ENCODE measurements at places on chromosomes 7 and 10. TPM values are rescaled to one million over a fixed set of nuclear protein-coding genes. Genes with fewer than 3 reads are reported as not detected.

Gene TEX36
- polyA plus RNA-seq = not detected

Gene SORBS1
- polyA plus RNA-seq = 21.1 TPM

DNA sequence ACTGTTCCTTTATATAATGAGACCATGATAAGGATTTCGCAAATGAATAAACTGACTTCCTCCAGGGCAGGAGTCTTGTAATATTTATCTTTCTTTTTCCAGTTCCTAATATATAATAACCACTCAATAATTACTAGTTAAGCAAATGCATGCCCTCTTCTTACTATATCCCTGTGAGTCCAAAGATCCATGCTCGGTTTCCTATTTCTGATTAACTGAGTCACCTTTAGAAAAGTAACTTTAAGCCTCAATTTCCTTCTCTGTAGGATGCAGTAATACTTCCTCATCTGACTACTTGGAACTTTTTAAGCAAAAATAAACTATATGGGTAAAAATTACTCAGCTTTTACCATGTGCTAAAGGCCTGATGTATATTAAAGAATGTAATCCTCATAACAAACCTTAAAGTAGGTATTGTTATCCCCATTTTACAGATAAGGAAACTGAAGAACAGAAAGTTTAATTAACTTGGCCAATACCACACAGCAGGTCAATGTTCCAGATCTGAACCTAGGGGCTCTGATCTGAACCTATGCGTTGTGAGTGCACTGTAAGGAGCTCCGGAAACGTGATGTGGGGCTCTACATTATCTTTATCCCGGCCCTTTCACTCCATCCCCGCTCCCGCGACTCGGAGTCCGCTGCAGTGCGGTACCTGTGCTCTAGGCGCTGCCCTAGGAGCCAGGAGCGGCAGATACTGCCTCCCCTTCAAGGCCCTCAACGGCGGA lies 458 bp downstream of the COX15 start:
- DNase-seq = no peak

Gene SEMA3E
- 0.31 TPM for polyA plus RNA-seq

DNA sequence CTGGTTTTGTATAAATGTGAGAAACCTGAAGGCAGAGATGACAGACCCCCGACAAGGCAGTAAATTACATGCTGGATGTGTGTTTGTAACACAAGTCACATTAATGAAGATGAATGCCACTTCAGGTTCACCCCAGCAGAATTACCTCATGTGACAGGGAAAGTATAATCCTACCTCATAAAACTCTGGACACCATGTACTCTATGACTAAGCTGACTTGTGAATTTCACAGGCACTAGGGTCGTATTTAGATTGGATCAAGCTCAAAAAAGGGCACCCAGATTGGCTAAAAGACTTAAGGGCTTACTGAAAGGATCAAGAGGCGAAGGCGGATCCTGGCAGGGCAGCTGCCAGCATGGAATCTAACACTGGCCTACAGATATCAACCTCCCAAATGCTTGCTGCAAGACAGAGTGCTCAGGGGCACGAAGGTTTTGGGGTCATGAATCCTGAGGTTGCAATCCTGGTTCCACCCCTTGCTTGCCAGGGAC lies 161.4 kb downstream of the PIP4K2A start:
- DNase-seq = no peak

Gene SAMD9
- polyA plus RNA-seq = 0.14 TPM

Gene AZGP1
- 21.4 TPM for polyA plus RNA-seq

Gene RTKN2
- 1.6 TPM for polyA plus RNA-seq

DNA sequence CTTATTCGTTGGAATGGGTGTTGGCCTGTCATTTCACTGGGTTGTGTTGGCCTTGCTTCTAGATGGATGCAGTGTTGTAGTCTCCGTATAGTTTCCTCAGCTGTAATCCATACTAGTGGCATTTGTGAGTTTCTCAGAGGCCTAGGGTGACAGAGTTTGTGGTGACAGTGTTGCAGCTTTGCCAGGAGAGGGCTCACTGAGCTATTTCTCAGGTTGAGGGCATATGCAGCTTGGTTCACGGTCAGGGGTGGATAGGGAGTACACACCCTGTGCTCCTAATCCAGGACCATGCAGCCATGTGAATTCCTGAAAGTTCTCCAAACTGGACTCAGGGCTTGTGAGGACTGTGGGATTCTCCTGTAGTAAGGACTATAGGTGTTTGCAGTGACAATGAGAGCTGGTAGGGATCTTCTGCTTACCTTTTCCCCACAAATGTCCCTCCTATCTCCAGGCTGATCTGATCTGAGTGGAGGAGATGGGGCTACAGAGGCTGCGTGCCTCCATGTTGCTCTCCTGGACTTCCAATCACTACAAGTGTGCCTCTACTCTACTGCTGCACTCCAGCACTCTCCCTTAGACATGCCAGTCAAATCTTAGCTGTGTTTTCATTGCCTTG lies 229.0 kb downstream of the STK31 start:
- peak; percentile 67 for DNase-seq

DNA sequence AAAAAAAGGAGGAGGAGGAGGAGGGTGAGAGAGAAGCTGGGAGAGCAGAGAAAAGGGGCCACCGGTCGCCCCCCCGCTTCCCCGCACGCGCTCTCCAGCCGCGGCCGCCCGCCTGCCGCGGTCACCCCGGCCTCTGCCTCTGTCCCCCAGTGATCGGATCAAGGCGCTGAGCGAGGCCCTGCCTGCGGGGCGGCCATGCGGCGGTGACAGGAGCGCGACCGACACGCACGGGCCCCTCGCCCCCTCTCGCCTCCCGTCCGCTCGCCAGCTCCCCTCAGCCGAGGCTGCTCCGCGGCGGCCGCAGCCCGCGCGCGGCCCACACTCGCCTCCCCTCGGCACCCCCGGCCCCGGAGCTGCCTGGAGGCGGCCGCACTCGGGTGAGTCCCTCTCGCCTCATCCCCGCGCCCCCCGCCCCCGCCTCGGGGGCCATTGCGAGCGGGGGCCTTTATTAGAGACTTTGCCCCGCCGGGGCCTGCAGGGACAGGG lies at the start of gene GTF2I:
TSS of gene GTF2I (plus strand) at position 27 of the 486 bp plus-strand sequence. CDS start 31,411 bp downstream, outside the sequence.
- no peak for DNase-seq

DNA sequence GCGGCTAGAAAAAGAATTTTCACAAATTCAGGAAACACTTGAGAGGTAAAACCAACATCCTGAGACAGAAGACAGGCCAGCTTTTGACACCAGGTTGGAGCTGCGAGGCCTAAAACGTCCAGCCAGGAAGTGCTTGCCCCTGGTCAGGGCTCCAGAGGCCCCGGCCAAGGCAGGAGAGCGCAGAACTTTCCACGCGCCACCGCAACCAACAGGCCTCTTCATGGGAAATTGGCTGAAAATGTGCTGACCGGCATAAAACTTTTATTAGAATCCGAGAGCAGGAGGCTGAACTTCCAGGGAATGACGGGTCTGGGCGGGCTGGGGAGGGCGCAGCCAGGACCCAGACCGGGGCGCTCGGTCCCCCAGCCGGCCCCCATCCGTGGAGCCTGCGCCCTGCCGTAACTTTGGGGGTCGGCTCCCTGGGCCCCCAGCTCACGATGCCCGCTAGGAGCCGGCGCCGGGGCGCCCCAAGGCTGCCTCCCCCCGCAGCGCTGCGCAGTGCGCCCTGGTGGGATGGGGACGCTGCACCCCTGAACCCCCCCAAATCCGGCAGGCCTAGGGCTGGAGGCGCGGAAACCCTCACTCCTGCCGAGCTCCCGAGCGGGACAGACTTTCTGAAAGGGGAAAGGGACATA lies 414.0 kb upstream of the MKI67 start:
- DNase-seq = no peak

DNA sequence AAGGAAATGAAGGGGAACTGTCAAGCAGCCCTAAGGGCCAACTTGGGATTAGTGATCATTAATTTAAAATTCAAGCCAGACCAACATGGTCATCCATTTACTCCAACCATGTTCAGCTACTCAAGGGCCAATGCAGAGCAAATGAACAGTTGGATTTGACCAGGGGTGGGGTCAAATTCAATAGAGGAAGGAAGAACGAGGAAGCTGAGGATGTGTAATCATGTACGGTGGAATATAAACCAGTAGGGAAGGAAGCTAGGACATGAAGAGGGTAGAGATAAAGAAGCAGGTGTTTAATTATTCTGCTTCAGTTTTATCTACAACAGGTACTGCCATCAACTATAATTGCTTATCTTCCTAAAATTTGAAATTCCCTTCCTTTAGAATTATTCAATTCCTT lies 81.6 kb downstream of the HIBADH start:
- no peak for DNase-seq

DNA sequence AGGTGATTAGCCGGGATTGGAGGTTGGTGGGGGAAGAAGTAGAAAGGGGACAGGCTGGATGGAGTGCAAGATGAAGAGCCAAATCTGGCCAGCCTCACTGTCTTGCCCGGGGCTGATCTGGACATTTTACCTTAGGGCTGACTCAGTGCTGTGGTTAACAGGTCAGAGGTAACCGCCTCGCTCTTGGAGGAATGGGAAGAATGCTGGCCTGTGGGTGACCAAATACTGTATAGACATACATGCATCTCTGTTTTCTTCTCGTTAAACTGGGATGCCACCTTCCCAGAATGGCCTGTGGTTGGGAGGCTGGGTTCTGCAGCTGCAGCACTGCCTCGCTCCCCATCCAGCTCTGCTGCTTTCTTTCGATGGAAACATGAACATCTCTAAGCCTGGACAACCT lies 120.0 kb downstream of the SEC23IP start:
- DNase-seq = no peak

DNA sequence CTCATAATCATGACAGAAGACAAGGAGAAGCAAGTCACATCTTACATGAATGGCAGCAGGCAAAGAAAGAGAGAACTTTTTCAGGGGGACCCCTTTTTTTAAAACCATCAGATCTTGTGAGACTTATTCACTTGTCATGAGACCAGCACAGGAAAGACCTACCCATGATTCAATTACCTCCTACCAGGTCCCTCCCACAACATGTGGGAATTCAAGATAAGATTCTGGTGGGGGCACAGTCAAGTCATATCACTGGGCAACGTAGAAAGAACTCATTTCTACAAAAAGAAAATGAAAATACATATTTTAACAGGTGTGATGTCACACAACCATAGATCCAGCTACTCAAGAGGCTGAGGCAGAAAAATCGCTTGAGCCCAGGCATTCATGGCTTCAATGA lies 304.1 kb downstream of the IPMK start:
- DNase-seq = no peak

GRCh38 chr10:110081911-110082310 lies 74.1 kb downstream of the ADD3 start:
- no peak for DNase-seq

- DNase-seq = no peak
Observed at GRCh38 chr7:104106108-104106905, 101.5 kb downstream of the ORC5 start.

DNA sequence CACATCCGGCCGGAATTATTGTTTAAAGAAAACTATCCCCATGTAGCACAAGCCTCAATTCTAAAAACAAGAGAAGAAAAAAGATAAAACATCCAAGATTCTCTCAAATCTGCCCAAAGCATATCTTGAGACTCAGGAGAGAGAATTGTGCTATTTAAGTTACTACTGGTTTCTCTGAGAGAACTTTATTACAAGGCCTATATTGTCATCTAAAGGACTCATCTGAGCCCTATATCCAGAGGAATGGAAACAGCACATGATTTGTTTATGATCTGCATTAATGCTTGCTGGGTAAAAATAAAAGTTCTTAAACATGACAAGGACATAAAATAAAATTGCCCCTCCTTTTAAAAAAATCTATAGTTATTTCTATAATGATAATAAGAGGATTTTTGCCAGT lies 25.0 kb downstream of the LRRN3 start:
- no peak for DNase-seq

Gene PPP1R17
- polyA plus RNA-seq = 0.46 TPM

DNA sequence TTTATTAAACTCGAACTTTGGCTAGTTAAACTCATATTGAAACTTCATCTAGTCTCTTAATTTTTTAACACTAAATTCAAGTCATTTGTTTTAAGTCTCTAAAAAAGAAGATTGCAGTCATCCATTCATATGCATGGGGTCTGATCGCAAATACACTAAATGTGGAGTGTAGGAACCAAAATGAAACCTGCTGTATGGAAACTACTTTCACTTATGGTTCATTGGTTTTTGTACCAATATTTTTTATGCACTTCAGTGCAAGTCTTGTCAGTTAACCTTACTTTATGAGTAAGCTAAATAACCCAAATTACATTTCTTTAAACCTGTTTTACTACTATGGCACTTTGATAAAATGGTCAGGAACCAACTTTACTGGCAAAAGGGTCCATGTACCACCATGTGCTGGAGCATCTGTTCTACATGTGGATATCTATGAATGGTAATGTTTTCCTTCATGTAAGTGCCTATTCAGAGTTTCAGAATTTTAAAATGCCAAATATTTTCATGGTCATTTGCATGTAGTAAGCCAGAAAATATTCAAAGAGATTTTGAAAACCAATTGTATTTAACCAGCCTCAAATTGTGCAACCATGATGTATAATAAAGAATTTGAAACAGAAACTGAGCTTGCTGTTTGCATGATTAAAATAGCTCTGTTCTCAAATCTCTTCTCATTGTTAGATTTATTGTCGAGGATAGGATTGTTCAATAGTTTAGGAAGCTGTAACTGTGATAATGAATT lies 7.6 kb upstream of the SUPV3L1 start:
- DNase-seq = no peak

DNA sequence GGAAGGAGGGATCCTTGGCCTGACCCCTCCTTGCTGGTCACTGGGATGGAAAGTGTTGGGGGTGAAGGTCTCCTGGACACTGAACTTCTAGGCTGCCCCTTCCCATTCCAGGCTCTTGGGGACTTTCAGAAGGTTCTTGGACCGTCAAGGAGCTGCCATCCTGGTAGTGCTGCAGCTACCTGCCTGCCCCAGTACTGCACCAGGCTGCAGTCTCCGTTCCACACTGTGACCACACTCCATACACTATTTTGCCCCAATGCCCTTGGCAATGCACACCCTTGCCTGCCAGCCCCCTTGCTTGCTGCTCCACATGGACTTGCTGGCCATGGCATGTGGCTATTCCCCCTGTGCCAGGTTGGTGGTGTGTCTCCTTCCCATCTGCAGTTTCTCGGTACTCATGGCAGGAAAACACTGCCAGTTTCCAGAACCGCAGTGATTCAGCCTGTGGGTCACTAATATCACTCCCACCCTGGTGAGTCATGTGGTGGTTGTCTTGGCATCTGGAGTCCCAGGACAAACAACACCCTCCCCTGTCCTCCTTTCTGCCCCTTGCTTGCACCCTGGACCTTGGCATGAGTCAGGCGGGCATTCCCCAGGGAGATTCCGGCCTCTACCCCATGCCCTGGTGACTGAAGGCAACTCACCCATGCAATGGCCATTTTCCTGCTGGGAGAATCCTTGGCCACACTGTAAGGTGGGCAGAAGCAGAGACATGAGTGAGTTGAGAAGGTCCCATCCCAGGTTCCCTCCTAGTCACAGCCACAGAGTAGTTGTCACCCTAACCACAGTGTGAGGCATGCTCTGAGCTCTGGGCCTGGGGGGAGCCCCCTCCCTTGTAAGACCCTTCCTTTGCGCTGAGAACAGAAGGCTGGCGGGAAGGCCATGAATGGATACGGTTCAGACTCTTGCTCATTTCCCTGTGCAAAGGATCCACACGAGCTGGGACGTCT lies 32.8 kb downstream of the GOLGA7B start:
- DNase-seq = no peak
